ENCODE measurements at places on chromosomes 5 and 9. TPM values are rescaled to one million over a fixed set of nuclear protein-coding genes. Genes with fewer than 3 reads are reported as not detected.

DNA sequence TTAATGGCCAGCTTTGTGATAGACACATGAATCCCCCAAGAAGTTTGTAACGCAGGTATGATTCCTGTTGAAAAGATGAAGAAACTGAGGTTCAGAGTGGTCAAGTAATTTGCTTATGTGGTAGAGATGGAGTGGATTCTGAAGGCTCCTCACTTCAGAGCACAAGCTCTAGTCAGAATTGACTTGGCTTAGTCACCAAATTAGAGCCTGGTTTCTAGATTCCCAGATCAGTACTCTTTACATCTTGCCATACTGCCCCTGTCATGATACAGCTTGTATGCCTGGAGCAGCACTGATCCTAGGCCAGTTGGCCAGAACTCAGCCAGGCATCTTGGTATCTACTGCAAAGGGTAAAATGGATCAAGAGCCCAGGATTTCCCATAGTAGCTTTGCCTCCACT is 284.4 kb upstream of the RFX3 start:
- DNase-seq, result no peak

GRCh38 chr5:113059232-113060040 is 82.8 kb downstream of the DCP2 start:
- peak; percentile 66 for DNase-seq

PAM gene
- polyA plus RNA-seq, result 163 TPM

DNA sequence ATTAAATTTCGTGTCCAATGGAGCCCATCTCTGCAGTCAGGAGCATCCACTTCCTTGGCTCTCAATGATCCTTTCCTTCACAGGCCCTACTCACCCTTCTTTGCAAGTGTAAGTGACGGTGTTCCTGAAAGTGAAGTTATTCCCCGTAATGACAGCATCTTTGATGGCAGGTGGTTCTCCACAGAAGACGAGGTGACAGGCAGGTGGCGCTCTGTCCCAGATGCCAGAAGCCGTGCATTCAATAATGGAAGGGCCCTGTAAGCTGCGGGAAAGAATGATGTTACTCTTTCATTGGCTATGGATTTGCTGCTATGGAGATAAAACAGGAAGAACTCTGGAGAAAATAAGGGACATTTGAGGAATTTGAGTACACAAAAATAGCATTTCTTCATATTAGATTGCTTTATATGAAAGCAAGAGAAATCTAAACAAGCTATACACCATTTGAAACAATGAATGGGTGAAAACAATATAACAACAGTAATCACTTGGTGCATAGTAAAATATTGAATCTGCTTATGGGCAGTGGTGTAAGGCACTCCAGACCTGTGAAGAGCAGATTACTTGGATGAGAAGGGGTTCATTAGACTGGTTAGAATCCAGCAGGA is 89.9 kb upstream of the TXNDC8 start:
- DNase-seq, result no peak

GRCh38 chr5:169085636-169086035 is 215.3 kb downstream of the SLIT3 start:
- DNase-seq, result no peak

DNAJC25 gene
- polyA plus RNA-seq, result 9.9 TPM

- no peak for DNase-seq
These were observed 10.6 kb upstream of the GPX8 start for GRCh38 chr5:55149308-55149795.

DNA sequence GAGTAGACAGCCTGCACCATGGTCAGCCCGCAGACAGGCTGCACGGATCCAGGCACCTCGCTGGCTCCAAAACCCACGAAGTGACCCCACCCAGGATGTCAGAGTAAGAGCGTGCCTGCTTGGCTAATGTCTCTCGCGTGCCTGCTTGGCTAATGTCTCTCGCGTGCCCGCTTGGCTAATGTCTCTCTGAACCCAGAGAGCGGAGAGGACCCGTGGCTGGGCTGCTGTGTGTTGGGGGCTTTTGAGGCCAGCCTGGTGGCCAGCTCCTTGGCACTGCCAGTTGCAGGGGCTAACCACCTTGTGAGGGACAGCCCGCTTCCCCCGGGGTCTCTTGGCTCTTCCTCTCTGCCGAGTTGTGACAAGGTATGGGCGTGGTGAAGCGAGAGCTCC is 8.9 kb upstream of the RXRA start:
- no peak for DNase-seq

IL3 gene
- not detected for polyA plus RNA-seq

HSPB3 gene
- polyA plus RNA-seq, result 76.0 TPM

DNA sequence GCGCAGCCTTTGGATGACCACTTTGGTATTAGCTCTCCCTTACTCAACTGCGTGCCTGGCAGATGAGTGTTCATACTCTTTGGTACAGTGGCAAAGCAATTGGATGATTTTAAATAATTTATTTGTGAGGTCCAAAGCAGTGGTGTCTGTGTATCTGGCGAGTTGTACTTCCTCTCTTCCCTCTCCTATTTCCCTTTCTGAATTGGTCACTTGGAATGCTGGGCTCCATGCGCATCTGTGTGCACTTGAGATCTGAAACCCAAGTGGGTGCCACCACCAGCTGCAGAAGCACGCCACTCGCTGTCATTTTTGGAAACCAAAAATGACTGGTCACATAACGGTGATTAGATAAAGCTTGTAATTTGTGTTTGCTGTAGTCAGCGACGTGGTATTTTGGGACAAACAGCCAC is 386.0 kb upstream of the KLF4 start:
- DNase-seq, result no peak

ARSB gene
- polyA plus RNA-seq, result 23.2 TPM

PLK2 gene
- 352 TPM for polyA plus RNA-seq

PCDHAC1 gene
- 0.11 TPM for polyA plus RNA-seq

PHF24 gene
- polyA plus RNA-seq, result 0.41 TPM

GRCh38 chr5:164301708-164302107 is 796.3 kb downstream of the MAT2B start:
- DNase-seq, result no peak

CD14 gene
- 15.5 TPM for polyA plus RNA-seq

DNA sequence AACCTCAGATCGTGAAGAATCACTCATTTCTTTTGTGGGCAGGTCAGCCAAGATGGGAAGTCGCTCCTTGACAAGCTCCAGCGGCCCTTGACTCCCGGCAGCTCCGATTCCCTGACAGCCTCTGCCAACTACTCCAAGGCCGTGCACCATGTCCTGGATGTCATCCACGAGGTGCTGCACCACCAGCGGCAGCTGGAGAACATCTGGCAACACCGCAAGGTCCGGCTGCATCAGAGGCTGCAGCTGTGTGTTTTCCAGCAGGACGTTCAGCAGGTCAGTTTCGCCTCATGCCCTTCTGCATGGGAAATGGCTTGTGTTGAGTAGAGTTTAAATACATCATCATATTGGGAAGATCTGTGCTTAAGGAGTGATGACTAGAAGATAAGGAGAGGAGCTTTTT is 173.3 kb downstream of the TRIO start:
- DNase-seq, result no peak

DNA sequence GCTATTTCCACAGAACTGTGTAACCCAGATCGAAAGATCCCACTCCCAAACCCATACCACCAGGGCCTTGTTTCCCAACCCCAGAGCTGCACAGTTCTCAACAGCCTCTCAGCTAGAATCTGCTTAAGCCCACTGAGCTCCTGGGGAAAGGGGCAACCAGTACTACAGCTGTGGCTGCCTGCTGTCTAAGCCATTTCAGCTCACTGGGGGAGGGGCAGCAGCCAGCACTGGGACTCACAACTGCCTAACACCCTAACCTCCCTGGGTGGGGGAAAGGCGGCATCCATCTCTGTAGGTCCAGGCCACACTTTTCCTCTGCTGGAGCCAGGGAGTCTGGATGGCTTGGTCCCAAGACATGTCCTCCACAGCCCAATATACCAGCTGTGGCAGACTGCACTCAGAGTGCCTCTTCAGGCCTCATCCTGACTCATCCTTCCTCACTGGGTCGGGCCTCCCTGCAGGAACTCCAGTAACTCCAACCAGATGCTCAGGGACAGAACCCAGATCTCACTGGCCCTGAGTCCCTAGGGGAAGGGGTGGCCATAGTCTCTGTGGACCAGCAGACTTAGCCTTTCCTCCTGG is 241.4 kb downstream of the HINT1 start:
- no peak for DNase-seq

SKP1 gene
- 444 TPM for polyA plus RNA-seq

ARL14EPL gene
- 0.19 TPM for polyA plus RNA-seq

- DNase-seq, result no peak
These were observed 970.2 kb upstream of the COX7C start for GRCh38 chr5:85647349-85648127.

- no peak for DNase-seq
These were observed 4.7 kb upstream of the TMEM210 start for GRCh38 chr9:137176302-137177182.

- no peak for DNase-seq
These were observed 88.3 kb downstream of the DROSHA start for GRCh38 chr5:31443572-31443971.

DNA sequence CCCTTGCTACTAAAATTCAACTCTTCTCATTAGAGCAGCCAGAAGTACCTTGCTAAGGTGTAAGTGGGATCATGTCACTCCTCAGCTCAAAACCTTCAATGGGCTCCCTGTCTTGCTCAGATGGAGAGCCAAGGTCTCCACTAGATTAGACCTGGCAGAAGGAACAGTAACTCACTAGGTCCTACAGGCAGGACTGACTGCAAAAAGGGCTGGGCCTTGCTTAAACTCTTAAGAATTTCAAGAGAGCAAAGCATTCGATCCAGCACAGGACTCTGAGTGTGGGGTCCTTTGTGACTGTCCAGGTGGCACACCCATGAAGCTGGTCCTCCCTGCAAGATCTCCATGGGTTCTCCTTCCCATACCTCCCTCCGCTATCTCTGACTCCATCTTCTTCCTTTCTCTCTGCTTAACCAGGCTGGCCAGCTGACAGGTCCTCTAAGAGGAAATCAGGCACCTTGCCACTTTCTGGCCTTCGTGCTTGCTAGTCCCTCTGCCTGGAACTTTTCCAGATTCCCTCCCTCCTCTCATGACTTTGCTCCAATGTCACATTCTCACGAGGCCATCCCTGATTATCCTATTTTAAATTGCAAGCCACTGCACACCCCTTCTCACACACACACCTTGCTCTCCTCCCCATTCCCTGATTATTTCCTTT is 70.2 kb downstream of the BASP1 start:
- no peak for DNase-seq

PCSK5 gene
- 16.5 TPM for polyA plus RNA-seq

FAXDC2 gene
- 19.7 TPM for polyA plus RNA-seq

DNA sequence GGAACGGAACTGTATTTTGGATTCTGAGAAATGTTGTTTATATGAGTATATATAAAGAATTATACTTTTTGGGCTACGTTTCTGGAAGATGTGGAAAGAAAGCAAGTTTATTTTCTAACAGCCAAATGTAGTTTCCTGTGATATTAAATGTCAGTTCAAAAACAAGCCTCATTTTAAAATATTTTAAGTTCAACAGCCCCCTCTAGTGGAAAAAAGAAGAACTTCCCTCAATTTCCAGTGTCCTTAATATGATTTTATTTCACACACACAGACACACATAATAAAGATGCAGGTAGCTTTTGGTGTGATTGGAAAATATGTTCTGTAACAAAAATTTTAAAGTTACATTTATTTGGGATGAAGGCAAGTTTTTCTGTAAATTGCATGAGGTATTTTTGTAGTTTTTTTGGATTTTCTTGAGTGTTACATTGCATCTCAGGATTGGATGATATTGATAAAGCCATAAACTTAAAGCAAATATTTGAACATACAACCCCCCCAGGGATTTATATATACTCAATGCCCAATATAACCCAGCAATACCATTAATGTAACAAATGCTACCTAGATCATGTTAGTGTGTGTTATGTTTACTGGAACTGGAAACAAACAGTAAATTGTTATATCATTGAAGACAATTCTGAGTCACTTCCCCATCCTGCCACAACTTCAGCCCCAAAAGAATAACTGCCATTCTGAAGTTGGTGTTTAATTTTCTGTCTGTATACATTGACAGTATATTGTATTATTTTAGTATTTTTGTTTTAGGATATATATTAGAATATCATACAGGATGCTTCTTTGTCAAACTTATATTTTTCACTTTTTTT is 54.0 kb downstream of the CCDC171 start:
- peak; percentile 56 for DNase-seq

DNA sequence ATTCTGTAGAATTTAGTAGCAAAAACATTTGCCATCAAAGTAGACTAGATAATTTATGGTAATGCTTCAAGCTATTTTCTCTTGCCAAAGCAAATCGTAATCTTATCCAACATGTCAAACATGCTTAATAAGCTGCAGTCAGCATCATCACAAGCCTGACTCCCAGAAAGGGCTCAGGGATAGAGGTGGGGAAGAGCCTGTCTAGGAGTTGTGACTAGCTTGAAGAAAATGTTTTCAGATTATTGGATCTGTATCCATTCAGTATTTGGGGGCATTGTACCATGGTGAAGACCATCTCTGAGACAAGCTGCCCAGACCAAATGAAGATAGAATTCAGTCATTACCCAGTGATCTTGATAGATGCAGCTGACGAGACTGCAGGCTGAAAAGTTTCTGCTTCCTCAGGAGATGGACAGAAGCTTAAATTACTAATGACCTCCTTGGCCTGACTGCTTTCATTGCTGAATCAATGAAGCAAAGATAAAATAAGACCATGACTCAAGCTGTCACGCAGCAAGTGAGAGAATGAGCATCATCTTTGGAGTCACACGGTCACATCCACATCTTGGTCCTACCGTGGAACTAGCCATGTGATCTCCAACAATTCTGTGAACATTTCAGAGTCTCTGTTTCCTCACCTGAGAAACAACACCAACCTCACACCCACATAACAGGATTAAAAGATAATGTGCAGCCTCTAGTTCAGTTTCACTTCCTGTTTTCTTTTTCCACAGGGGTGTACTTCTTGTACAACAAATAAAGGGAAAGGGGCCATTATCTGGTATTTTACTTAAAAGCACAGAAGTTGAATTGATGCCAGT is 9.4 kb downstream of the ERAP2 start:
- no peak for DNase-seq

MCTP1 gene
- polyA plus RNA-seq, result 10.6 TPM

- DNase-seq, result no peak
These were observed 45.1 kb downstream of the C9orf50 start for GRCh38 chr9:129575818-129576217.

- no peak for DNase-seq
These were observed 191.4 kb downstream of the MAN2A1 start for GRCh38 chr5:109880907-109881685.

- no peak for DNase-seq
These were observed 16.9 kb downstream of the C9orf85 start for GRCh38 chr9:71928376-71928775.

DNA sequence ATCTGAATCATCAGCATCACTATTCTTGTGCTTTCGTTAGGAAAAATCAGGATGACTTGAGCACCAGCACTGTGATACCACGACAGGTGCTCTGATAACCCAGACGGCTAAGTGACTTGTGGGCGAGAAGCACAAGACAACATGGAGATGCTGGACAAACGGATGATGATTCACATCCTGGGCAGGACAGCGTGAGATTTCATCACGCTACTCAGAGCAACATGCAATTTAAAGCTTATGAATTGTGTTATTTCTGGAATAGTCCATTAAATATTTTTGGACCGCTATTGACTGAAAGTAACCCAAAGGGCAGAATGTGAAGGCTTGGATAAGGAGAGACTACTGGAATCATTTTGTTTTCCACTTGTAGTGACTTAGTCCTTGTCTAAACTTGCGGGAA is 114.8 kb upstream of the DAPK1 start:
- DNase-seq, result no peak

- no peak for DNase-seq
These were observed 19.6 kb upstream of the AOPEP start for GRCh38 chr9:94706922-94707321.

PPP3R2 gene
- not detected for polyA plus RNA-seq

All from muscle of arm (tissue), 14 donors.